Fibroblast of skin of abdomen (primary cell): ENCODE measurements at places on chromosomes 3 and 15.
A peak's percentile ranks its signal among the peaks of the same experiment; 100 is the strongest.

DNA sequence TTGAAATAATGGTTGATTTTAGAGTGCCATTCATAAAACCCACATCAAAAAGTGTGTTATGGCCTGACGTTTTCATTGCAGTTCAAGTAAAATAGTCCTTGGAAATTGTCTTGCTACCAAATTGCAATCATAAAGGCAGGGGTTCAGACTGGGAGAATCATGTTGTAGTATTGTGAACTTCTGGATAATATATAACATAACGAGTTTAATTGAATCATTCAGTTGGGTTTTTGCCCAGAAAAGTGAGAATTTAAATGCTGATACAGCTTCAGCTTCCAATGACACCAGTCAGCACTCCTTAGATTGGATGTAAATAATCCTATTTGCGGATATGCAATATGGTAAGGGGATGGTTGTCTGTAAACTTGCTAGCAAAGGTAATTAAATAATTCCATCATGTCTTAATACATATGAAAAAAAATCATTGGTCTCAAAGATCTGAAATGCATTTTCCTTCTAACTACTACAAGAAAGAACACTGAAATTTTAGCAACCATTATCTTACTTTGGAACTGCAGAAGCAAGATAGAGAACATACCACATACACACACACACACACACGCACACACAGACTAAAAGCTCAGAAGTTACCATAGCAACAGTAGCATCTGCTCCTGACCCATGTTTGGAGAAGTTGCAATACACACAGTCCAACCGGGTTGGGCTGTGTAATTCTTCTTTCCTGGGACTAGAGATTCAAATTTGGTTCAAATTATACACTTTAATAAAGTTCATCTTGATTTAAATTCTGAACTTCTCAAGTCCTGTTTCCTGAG is 686.2 kb upstream of the NR2F2 start:
- peak; percentile 31 for DNase-seq

DNA sequence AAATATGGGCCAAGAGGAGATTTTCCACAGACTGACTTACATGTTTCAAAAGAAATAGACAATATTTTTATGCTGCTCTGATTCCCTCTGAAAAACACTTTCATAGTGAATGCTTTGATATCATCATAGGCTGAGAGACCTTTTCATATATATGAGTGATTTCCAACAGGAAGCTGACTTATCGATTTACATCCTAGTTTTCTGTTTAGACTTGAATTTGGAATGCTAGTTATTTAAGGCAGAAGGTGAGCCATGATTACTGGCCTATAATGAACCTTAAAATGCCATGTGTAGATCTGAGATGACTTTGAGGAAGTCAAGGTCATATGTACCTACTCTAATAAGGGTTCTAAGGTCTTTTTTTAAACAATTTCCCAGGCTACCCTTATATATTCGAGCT is 1126.1 kb downstream of the ROBO1 start:
- DNase-seq, result no peak

DNA sequence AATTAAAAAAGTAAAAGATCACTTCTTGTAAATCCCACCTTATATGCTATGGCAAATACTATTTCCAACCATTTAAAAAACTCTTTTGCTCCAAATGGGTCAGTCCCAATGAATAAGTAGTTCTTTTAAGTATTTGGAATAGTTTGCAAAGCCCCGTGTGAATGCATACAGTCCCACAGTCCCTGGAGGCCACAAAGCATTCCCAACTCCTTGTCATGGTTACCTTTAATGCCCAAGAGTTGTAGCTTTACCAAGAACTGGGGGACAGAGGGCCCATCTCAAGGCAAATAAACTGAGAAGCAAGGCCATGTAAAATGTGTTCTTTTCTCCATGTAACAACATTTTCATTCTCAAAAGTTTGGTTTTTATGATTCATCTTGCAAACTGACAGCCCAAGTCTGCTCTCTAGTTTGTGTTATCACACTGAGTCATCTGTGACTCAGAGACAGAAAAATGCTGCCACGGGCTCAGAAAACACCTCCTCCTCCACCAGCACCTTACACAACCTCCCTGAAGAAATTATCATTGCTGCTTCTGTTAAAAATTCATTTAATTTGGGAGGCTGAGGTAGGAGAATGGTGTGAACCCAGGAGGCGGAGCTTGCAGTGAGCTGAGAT is 336.2 kb downstream of the ERC2 start:
- DNase-seq, result peak; percentile 95

DNA sequence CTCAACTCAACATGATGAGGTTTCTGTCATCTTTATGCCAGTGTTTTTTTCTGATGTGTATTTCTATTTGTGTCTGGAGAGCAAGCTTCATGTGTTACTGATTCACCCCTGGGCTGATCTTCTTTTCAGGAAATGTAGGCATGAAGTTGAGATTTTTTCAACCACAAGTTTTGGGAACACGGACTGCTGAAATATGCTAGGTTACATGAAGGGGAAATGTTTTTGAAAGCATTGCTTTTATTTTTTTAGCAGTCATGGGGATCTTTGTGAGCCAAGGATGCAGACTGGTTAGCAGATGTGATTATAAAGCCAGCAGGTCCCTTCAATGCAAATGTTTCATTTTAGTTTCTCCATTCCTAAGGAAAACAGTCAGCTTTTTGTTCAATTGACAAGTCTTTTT is 219.3 kb upstream of the COL8A1 start:
- peak; percentile 91 for DNase-seq

- no peak for DNase-seq
Observed at GRCh38 chr15:26879706-26880105, 12.8 kb downstream of the GABRA5 start.

GRCh38 chr15:86444527-86444926 is 364.9 kb downstream of the AGBL1 start:
- DNase-seq, result no peak

GRCh38 chr3:9230596-9230995 is 18.9 kb downstream of the SRGAP3 start:
- DNase-seq, result no peak

- peak; percentile 69 for DNase-seq
Observed at GRCh38 chr15:63514531-63514943, 10.1 kb downstream of the USP3 start.

DNA sequence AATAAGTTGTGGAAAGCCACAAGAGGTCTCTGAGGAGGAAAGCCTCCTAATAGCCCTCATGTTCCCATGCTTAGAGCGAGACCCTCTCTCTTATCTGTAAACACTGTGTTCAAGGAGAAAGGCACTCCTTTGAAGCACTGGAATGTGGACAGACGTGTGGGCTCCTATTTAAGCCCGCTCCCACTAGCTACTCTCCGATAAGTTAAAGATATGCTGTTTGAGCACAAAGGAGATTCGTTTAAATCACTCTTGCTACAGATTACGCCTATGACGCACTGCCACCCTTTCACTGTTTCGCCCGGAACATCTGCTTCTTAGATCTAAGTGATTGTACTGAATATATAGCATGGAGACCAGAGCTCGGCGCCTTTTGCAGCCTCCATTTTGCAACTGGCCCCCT is 57.8 kb upstream of the FAM3D start:
- no peak for DNase-seq
